ENCODE measurements at places on chromosomes 12 and 14.
A peak's percentile ranks its signal among the peaks of the same experiment; 100 is the strongest.

DNA sequence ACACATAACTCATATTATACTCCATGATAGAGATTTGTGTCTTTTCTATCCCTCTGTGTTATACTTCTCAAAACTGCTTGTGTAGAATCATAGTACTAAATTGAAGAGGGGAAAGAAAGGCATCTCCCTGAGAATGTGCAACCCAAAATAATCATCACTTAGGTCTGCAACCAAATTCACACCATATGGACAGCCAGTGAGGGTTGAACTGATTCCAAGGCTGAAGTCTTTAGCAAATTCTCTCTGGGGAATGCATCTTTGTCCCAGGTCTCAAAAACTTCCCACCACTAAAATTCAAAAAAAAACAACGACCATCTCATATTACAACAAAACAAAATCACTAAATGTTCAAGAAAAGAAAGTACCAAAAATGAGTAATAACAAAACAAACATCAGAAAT, 11.0 kb downstream of the ZFC3H1 start:
- DNase-seq: no peak

- no peak for DNase-seq
These were observed 495.7 kb downstream of the GALC start for GRCh38 chr14:87497301-87497700.

DNA sequence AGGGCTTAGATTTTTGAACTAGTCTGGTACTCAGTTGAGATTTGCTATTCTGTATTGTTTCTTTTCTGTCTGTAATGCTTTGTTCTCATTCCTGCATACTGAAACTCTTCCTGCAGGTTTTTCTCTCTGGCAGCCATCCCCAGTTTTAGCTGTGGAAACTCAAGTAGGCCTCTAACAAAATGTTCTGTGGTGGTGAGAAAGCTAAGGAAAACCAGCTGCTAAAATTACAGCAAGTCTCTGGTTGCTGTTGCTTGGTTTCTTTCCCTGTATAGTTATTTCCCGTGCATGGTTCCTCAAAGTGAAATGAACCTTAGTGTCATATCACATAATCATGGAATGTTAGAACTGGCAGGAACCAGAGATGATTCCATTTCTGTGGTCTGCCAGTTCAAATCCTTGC, 442.5 kb downstream of the NRXN3 start:
- DNase-seq: no peak

DNA sequence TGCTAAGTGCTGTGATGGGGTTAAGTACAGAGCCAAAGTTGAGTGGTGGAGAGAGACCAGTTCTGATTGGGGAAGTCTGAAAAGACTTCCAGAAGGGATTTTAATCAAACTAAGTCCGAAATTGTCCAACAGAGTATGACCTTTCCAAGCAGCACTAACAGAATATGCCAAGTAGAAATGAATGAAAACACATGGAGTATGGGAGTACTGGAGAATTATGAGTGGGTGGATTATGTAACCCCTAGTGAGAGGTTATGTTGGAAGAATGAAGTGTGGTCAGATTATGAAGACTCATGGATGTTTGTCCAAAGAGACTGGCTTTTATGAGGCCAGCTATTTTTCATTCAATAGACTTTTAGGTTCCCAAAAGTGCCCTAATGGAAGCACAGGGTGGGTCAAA, 94.0 kb upstream of the PLEKHA5 start:
- DNase-seq: no peak

DNA sequence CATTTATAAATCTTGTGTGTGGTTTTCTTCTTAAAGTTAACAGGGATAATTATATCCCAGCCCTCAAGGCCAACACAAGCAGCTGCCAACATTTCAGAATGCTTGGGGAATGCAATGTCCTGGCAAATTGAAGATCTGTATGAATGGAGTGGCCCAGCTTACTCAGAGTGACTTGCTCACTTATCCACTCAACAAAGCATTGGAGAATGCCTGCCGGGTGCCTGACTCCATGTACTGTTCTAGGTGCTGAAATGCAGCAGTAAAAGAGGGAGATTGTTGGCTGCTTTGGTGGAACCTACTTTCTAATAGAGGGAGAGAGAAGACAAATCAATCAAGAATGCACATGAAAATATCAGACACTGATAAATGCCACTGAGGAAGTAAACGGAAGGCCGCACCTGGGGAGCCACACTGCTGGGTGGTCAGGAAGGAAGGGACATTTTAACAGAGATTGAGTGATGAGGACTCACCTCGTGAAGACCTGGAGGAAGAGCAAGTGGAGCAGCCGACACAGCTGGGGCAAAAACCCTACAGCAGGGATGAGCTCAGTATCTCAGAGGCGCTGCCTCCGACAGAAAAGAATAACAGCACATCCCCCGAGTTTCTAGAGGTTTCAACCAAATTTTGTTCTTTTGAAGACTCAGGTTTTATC, 61.2 kb upstream of the VASH1 start:
- no peak for DNase-seq

GRCh38 chr14:20866963-20867362, 24.2 kb upstream of the RNASE3 start:
- DNase-seq: no peak

GRCh38 chr14:50022661-50023060, 93.7 kb downstream of the VCPKMT start:
- no peak for DNase-seq

- DNase-seq: no peak
These were observed 4.4 kb upstream of the B4GALNT1 start for GRCh38 chr12:57637364-57637763.

DNA sequence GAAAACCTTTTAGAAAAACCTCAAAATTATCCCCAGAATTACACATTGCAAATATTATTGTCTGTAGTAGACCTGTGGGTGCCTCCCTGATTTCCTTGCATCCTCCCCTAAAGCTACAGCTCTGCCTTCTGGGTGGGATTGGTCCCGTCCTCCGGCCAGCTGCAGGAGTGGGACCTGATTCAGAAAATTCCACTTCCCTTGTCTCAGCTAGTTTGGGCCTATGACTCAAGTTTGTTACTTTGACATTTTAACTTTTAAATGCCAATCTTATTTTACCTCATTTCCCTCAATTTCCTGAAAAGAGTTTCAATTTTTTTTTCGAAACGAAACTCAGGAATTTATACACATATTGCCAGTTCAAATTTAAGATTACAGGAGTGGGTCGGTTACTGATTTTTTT, 13.2 kb upstream of the SLC41A2 start:
- DNase-seq: no peak

- DNase-seq: no peak
These were observed 21.6 kb downstream of the EXOC5 start for GRCh38 chr14:57246933-57247657.

DNA sequence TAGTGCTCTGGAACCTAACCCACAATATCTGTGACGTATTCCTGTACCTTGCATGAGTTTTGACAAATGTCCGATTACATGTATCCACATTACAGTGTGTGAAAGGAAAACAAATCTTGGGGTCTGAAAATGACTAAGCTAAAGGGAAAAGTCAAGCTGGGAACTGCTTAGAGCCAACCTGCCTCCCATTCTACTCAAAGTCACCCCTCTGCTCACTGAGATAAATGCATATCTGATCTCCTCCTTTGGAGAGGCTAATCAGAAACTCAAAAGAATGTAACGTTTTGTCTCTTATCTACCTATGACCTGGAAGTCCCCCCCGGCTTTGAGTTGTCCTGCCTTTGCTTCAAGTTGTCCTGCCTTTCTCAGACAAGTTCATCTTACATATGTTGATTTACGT, 34.0 kb upstream of the KIF21A start:
- DNase-seq: no peak

- DNase-seq: no peak
These were observed 1090.6 kb downstream of the GALC start for GRCh38 chr14:86902176-86902950.

GRCh38 chr12:29879606-29880308, 96.0 kb upstream of the TMTC1 start:
- DNase-seq: no peak

DNA sequence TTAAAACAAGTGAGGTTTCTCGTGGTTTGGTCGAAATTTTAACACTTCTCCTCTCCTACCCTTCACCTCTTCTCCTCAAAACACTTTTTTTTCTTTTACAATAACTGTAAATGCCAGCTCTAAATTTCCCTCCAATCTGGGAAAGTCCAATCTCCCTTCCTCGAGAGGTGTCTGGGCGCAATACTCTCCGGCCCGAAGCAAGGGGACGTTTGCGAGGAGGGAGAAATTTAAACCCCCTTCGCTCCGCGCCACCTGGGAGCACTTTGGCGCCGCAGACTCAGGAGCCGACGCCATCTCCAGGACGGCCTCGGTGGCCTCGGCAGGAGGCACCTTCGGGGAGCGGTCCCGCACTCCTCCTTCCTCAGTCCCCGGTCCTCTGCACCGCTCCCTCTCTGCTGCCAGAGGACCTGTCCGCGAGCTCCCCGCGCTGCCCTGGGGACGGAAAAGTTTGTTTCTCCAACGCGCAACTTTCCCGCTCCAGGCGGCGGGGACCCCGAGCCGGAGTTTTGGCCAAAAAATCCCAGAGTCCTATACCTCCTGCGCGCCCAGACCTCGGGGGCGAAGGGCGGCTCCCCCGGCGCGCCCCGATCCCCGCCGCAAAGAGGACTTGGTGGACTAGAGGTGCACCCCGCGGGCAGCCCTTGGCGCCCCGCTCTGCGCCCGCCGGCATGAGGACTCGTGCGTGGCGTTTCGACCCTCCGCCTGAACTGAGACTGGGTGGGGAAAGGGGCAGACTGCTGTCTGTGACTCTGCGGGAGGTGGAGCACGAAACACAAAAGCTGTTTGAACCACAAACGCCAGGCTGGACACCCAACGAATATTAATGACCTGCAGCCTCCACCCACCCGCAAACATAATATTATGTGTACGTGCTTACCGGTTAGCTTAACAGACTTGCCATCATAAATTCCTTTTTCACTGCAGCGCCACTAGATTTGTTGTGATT, 95.2 kb upstream of the HMGA2 start:
- DNase-seq: peak; percentile 70

DNA sequence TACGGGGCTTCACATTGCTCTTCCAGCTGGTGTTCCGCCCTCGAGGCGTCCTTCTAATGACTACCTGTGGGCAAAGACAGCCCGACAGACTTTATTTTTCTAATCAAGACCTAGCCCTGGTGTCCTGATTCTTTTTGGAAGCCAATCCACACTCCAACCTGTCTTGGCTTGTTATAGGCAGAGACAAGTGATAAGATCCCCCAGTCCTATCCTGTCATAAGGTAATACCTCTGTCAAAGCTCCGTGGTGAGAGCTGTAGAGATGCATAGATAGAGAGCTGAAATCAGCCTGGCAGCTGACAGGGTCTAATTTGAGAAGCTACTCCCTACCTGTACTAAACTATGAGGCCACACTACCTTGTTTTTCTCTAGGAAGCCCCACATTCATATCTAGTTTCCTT, 11.5 kb upstream of the WNK1 start:
- no peak for DNase-seq

GRCh38 chr14:88695870-88696269, 96.9 kb downstream of the EML5 start:
- DNase-seq: no peak

DNA sequence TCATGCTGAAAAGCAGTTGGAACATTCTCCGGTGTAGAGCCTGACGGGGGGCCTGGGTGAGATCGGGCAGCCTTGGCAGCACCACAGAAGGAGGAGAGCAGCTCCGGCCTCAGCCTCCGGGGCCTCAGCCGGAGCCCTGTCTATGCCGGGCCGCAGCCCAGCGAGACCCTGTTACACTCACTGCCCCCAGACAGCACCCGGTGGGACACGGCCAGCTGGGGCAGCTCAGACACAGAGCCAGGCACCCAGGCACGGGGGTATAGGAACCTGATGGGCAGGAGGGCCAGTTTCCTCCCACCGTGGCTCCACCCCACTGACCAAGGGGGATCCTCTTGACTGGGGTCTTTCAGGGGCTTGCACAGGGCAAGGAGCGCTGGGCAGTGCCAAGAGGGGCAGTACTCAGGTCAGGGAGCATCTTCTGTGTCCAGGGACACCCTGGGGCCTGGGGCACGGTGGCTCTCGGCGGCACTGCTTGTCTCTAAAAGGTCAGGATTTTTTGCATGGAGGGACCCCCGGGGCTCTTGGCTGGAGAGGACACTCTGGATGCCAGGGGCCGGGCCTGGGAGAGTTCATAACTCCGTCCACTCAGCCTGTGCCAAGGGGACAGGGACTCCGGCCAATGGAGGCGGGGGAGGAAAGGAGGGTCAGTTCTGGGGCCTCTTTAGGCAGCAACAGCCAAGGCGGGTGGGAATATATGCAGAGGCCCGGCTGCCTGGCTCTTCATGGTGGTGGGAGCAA, 9.4 kb downstream of the INF2 start:
- DNase-seq: no peak

DNA sequence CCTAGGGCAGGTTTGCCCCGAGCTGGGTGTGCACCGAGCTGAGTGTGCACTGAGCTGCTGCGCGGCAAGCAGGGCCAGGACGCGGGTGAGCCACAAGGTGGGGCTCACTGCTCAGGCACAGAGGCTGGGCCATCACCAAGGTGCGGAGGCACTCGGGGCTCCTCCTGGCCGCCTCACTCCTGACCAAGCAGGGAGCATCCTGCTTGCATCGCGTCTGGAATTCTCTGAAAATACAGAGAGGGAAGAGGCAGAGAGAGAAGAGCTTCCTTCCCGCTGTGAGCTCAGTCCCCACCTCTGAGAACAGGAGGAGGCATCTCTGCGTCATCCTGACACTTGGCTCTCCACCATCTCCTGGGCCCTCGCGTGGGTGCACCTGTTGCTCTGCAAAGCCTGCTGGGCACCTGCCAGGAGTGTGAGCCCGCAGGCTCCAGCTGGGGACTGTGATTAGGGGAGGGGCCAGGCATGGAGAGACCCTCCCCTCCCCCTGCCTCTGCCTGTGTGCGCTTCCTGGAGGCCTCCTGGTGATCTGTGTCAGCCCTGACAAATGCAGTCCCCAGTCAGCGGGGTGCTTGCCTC, 116.3 kb downstream of the GLT1D1 start:
- DNase-seq: no peak

DNA sequence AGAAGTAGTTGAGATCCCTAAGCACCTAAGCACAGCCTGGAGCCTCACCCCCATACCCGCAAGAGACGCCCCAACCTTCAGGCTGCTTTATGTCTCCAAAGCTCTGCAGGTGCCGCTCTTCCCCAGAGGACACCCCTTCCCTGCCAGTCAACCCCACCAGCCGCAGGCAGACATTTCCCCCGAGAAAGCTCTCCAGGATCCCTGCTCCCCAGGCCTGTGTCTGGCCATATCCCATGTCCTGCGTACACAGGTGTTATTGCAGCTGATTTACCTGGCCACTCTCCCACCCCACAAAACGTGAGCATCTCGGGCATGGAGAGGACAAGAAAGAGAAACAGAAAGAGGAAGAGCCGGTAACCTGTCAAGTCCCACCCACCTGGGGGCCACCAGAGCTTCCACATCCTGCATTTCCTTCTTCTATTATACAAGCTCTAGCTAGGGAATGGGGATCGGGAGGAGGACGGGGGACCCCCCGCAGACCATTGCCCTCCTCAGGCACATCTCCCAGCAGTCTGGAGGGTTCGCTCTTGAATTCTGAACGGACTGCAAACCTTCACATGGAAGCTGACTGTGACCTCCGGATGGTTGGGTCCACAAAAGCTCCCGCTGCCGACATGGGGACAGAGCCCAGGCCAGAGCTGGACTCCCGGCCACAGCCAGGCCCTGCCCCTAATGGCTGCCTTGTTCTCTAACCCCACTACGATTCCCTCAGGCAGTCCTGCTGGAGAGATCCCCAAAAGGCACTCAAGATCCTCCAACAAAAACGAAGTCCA, 17.6 kb downstream of the CCDC88C start:
- no peak for DNase-seq

GRCh38 chr14:29847056-29847380, 80.6 kb downstream of the PRKD1 start:
- no peak for DNase-seq

Data from left forelimb (tissue), 1 donor.